Activated CD4-positive, alpha-beta T cell treated with anti-CD3 and anti-CD28 coated beads, Interleukin-2, amount 10 ng/mL, durations not matched to agents 7 days and 5 days (primary cell): ENCODE measurements at places on chromosomes 2 and 18. TPM values are rescaled to one million over a fixed set of nuclear protein-coding genes. Genes with fewer than 3 reads are reported as not detected.
A peak's percentile ranks its signal among the peaks of the same experiment; 100 is the strongest.

- no peak for DNase-seq
These were observed 54.2 kb downstream of the AKAIN1 start for GRCh38 chr18:5142859-5143258.

Gene LAMA1
- total RNA-seq: not detected

Gene IL37
- total RNA-seq: not detected

DNA sequence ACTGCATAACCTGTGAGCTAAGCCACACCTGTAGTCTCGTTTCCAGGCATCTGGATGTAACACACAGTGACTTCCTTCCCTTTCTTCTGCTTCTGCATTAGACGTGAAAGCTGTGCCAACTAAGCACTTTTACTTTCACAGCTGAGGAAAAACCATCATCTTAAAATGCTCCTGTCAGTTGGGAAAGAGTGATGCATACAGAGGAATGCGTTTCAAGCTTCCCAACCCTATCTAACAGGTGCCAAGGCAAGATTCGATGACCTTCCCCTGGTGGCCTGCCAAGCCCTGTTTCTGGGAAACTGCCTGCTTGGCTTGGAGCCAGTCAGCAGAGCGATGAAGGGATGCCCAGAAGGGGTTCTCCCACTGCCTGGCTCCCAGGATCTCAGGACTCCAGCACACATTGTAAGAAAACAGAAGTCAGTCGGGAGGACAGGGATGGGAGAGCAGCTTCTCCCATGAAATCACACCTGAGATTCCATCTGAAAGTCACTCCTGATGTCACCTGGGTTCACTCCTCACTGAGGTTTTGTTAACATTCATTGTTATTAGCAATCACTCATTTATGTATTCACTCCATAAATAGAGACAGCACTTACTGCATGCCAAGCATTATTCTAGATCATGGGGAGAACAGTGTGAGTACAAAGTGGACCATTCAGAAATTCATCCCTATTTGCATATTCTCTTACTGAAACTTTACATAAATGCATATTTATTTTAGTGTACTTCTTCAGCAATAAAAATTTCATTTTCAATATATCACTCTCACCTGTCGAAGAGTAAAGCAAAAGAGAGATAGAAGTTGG lies 64.1 kb downstream of the DTNA start:
- DNase-seq: no peak

Gene SERPINB13
- not detected for total RNA-seq

GRCh38 chr2:232521959-232522622 lies 1.9 kb downstream of the PRSS56 start:
- DNase-seq: peak; percentile 59

GRCh38 chr2:203744091-203744490 lies 37.7 kb downstream of the CD28 start:
- DNase-seq: no peak

GRCh38 chr18:50626317-50626716 lies 66.4 kb downstream of the MAPK4 start:
- DNase-seq: no peak
